AG09309 (cell line): ENCODE measurements at places on chromosomes 4 and X.

- DNase-seq, result no peak
These were observed 81.3 kb downstream of the PLS3 start for GRCh38 chrX:115642311-115642710.

DNA sequence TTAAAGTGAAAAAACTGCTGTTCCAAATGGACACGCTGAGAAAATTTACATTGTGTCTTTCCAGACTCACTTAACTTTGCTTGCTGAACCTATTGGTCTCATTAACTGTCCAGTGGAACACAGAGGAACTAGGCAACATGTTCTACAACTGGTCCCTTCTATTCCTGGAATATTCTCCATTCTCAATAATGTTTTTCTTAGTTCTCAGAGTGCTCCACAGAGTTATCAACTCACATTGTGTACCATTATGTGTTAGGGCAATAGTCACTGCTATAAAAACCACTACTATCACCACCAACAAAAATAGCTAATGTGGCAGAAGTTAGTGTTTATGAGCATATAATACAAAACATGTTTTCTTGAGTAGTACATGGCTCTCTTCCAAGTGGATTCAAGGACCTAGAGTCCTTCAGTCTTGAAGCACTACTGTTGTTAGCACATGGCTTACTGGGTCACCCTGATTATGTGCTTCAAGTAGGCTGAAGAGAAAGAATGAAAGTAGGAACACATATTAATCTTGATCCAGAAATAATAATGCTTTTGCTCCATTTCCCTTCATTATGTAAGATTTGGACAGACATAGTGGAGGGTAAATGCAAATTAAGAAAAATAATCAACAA, 865.3 kb upstream of the HS3ST1 start:
- DNase-seq, result no peak

- DNase-seq, result no peak
These were observed 104.4 kb downstream of the RTL5 start for GRCh38 chrX:72027024-72027913.

GRCh38 chr4:53023677-53024299, 161.7 kb downstream of the RASL11B start:
- DNase-seq, result no peak

DNA sequence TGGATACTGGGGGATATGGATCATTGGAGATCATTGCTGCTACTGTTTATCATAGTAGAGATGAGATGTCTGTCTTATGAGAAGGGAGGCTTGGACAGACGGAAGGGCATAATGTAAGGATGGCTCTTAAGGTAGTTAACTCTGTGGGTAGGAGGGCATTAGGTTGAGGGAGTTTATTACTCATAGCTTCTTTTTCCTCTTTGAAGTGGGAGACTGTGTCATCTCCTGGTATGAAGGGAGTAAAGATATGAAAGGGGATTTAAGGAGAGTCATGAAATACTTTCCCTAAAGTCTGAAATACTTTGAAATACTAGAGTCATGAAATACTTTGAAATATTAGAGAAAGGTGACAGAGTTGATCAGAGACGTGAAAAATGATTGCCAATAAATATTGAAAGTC, 255.5 kb upstream of the PITX2 start:
- no peak for DNase-seq

- DNase-seq, result no peak
These were observed 50.2 kb upstream of the GPR174 start for GRCh38 chrX:79094075-79094832.

- DNase-seq, result no peak
These were observed 238.1 kb downstream of the DHRSX start for GRCh38 chrX:2262668-2263055.

DNA sequence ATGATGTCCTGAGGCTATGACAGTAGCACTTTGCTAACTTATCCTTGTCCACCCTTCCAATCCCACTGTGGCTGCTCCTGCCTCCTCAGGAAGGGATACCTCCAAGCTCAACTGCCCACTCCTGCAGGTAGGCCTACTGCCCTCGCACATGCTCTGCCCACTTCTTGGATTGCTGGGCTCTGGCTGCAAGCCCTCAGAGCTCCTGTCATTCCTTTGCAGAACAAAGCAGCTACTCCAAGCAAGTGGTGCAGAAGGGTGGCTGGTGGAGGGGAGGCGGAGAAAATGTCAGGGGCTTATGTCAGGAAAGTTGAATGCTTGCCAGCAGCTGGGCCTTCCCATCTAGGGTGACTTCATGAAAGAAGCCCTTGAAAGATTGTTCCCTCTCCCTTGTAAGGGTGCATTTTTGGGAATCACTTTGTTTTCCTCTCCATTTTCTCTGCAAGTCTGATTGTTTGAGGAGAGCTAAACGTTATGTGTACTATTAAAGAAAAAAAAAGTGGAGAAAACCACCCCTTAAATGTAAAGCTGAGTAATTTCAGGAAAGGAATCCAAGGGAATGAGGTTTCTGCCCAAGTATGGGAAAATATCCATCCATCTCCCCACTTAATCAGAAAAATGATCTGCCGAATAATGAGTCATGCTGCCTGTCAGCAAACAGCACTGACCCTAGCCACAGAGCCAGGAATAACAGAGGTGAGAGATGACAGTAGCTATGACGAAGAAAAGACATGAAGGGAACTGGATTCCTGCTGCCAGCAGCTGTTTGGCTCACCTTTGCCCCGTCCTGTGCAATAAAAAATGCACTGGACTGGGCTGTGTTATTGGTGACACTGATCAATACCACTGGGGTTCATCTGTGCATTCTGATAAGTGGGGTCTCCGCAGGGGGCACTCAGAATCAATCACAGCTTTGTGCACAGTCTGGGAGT, 102.0 kb downstream of the RTL5 start:
- peak; percentile 28 for DNase-seq

DNA sequence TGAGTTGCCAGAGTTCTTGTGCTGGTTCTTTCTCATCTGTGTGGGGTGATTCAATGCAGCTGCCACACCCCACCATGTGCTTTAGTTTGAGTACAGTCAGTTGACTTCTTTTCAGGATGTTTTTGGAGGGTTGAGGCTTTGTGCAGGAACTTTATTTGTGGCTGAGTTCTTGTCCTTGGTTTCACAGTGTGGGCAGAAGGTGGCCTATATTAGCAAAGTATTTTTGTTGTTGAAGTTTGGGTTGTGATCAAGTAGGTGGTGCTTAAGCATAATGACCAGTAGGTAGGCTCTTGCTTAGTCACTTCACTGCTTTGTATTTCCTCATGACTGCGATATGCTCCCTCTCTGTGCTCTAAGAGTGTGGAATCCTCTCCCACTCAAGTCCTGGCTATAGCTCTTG, 80.3 kb downstream of the ARHGAP24 start:
- DNase-seq, result no peak

DNA sequence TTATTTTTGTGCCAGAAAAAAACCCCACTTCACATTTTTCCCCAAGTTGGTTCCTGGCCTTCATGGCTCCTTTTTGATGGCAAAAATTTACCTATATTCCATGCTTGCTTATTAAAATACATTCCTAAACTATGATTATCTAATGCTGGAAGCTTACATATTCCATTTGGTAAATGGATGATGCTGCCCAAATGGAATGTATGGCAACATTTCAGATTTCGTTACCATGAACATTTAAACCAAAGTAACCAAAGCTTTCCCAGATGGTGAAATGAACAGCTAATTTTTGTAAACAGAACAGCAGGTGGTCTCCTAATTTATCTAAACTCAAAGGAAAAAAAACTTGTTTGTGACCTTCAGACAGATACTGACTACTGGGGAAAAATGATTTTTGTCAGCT, 110.8 kb upstream of the TEX13A start:
- DNase-seq, result no peak

- DNase-seq, result no peak
These were observed 68.1 kb upstream of the GRXCR1 start for GRCh38 chr4:42824278-42824977.

DNA sequence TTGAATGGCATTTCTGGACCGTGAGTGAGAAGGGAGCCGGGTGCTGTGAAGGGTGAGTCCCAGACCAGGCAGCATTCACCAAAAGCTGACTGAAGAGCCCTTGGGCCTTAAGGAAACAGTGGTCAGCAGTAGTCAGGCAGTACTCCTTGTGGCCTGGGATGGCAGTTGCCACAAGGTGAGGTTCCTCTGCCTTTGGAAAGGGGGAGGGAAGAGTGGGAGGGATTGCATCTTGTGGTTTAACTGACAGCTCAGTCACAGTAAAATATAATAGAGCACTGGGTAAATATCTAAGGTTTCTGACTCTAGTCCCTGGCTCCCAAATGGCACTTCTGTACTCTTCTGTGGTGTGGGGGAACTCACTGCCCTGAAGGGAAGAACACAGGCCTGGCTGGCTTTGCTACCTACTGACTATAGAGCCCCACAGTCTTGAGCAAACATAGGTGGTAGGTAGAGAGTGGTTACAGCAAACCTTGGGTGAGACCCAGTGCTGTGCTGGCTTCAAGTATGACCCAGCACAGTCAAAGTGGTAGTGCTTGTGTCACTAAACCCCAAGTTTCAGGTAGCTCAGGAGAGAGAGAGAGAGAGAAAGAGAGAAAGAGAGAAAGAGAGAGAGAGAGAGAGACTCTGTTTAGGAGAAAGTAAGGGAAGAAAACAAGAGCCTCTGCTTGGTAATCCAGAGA, 154.2 kb downstream of the TEX11 start:
- DNase-seq, result no peak

- no peak for DNase-seq
These were observed 43.7 kb downstream of the SLC10A7 start for GRCh38 chr4:146478009-146478408.

DNA sequence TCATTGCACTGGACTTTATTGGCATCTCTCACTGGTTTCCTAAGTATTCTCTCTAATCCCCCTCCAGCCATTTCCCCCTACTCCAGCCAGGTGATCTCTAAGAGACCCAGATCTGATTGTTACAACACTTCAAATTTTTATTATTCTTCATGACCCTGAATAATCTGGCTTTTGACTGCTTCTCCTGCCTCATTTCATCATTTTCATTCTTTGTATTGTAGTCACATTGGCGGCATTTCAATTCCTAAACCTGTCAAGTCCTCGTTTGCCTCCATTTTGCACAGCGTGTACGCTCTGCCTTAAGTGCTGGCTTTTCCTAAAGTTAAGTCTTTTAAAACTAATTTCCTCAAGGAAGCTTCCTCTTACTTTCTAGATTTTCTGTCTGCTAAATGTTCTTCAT, 31.6 kb downstream of the UBE2K start:
- no peak for DNase-seq

GRCh38 chr4:82638479-82638878, 76.7 kb upstream of the TMEM150C start:
- DNase-seq, result no peak

GRCh38 chr4:20904966-20905365, 204.7 kb downstream of the PACRGL start:
- no peak for DNase-seq

DNA sequence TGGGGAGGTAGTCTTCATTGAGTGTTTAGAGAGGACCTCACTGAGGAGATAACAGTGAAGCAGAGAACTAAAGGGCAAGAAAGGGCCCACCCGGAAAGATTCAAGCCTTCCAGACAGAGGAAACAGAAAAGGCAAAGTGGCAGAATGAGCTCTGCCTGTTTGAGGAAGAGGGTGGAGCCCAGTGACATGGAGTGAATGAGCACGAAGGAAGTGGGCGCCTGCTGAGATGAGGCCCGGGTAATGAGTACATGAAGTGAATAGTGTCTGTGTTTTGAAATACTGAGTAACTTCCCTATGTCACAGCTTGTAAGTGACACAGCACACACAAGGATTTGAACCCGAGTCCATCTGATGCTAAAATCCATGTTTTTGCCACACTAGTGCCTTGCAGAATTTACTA, 32.5 kb upstream of the TLR2 start:
- DNase-seq, result no peak

DNA sequence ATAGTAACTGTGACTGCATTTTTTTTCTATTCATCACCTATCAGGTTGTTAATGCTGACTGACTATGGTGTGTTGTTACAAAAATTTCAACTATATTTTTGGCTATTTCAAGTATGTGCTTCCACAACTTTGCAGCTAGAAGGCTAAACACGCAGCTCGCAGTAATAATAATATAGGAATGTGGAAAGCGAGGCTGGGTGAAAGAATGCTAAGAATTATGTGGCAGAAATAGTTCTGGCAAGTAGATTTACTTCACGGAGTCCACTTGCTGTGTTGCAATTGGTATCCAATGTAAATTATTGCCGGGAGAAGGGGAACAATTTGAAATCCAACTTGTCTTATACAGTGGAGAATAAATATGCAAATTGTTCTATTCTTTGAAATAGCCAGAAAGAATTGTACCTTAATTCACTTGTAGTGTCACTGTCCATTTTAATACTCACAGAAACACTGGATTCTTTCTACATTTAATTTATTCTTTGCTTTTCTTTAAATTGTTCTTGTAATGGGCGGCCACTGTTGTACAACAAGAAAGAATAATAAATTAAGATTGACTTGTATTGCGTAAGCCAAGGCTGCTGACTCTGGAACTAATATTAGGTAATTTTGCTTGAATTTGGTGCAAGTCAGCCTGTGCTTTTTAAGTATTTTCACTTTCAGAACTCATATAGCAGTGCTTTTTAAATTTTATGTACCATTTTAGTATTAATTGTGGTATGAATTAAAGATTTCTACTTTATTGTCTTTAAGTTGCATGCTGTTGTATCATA, 154.9 kb downstream of the FRMPD4 start:
- DNase-seq, result no peak

DNA sequence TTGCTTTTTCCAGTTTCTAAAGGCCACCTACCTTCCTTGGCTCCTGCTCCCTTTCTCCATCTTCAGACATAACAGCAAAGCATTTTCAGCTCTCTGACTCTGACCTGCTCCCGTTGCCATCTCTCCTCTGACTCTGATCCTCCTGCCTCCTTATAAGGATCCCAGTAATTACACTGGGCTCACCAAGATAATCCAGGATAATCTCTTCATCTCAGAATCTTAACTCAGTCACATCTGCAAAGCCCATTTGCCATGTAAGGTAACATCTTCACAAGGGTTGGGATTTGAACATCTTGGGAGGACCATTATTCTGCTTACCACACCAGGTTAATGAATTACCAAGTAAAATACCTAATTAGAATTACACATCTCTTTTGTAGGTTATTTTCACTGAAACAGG, 41.3 kb upstream of the MAGED1 start:
- DNase-seq, result no peak

- peak; percentile 67 for DNase-seq
These were observed 253.2 kb downstream of the SPRY1 start for GRCh38 chr4:123649645-123650391.

DNA sequence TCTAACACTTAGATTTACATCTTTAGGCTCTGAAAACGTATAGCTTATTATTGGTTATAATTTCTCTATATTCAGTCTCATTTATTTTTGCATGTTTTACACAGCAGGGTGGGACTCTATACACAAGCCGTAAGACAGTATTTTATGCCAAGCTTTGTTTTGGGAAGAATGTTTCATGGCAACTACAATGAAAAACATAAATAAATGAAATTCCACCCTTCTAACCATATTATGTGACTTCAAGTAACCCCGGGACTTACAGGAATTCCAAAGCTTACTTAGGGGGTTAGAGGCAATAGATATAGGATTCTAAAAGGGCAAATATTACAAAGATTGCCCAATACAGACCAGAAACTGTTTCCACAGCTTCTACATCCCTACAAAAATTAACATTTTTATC, 370.9 kb downstream of the PRR32 start:
- DNase-seq, result no peak

GRCh38 chr4:154183264-154183663, 308.3 kb downstream of the DCHS2 start:
- no peak for DNase-seq
